ENCODE measurements at places on chromosomes 6 and 20.

DNA sequence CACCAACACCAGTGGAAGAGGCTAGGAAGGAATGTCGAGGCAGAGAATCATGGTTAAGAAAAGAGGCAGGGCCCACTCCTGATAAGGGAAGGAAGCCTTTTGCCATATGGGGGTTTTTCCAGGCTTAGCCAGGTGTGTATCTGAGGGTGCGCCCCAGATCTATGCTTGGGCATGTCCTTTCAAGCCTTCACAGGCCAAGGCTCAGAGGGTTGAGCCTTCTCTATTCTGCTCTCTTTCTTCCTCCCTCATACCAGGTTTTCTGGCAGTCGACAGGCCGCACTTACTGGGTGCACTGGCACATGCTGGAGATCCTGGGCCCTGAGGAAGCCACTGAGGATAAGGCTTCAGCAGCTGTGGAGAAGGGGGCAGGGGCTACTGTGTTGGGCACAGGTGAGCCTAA lies 4.7 kb downstream of the CUL9 start:
- no peak for DNase-seq

DNA sequence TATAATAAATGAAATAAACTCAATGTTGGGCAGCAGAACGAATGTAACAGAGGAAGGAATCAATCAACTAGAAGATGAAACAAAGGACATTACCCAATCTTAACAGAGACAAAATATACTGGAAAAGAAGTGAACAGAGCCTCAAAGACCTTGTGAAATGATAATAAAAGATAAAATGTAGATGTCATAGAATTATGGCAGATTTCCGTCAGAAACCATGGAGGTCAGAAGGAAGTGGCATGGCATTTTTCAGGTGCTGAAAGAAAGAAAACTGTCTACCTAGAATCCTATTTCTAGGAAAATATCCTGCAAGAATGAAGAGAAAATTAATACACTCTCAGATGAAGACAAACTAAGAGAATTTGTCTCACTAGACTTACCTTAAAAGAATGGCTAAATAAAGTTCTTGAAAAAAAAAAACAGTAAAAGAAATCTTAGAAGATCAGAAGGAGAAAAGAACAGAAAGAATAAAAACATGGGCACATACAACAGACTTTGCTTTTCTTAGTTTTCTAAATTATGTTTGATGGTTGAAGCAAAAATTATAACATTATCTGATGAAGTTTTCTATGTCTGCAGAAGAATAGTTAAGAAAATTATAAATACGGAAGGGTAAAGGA lies 23.4 kb upstream of the ZBTB2 start:
- DNase-seq, result no peak

- no peak for DNase-seq
Measured at GRCh38 chr6:133608620-133609019, 280.3 kb upstream of the TCF21 start.

DNA sequence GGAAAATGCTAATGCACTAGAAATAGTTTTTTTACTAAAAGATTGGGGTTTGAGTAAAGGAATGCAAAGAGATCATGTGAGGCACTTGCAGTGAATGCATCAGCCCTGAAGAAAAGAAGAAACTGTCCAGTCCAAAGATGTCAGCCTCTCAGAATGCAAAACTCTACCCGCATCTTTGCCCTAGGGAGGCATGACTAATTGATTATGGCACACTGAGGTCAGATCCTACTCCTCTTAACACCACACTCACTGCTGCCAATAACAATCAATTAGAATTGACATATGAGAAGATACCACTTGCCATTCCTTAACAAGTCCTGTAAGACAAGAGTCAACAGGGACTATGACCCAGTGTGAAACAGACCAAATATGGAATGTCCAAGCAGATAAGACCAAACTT lies 262.3 kb upstream of the PLN start:
- DNase-seq, result no peak

DNA sequence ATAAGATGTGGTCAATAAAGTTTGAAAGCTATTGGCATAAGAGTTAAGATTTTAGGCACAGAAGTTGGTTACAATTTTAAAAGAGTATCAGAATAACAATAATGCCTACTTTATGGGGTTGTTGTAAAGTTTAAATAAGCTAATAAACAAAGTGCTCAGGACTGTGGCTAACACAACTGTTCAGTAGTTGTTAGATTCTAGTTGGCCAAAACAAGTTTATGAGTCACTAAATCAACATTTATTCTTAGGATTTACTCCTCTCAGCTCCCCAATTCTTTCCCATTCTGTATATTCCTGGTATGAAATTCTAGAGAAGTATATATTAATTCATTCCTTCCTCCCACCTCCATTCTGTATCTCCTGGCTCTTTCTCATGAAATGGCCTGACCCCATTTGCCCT lies 14.5 kb downstream of the RMND1 start:
- DNase-seq, result no peak

DNA sequence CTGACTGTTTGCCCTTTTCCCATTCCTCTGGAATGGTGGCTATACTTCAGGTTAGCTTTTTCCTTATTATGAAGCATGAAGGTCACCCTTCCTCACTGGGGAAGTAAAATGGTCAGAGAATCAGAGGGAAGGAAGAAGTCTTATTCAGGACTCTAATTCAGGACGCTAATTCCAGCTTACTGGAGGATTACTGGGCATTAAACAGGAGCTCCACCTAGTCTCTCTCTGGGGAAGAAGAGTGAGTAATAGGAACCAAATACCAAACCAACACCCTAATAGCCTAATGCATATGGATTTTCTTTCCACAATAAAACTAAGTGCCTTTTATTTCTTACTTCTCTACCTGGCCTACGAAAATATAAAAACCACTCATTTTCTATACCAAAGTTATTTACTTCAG lies 10.1 kb downstream of the CRISP1 start:
- no peak for DNase-seq

GRCh38 chr6:79028641-79029314 lies 49.3 kb downstream of the PHIP start:
- no peak for DNase-seq

DNA sequence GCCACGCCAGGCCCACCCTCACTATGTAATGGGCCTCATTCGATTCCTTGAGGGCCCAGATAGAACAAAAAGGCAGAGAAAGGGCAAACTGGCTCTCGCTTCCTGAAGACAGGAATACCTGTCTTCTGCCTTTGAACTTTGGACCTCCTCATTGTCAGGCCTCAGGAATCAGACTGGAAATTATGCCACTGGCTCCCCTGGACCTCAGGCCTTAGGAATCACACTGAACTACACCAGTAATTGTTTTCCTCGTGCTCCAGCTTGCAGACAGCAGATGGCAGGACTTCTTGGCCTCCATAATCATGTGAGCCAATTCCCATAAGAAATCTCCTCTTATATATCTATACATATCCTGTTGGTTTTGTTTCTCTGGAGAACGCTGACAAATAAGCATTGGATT lies 258.6 kb upstream of the KCNG1 start:
- no peak for DNase-seq

DNA sequence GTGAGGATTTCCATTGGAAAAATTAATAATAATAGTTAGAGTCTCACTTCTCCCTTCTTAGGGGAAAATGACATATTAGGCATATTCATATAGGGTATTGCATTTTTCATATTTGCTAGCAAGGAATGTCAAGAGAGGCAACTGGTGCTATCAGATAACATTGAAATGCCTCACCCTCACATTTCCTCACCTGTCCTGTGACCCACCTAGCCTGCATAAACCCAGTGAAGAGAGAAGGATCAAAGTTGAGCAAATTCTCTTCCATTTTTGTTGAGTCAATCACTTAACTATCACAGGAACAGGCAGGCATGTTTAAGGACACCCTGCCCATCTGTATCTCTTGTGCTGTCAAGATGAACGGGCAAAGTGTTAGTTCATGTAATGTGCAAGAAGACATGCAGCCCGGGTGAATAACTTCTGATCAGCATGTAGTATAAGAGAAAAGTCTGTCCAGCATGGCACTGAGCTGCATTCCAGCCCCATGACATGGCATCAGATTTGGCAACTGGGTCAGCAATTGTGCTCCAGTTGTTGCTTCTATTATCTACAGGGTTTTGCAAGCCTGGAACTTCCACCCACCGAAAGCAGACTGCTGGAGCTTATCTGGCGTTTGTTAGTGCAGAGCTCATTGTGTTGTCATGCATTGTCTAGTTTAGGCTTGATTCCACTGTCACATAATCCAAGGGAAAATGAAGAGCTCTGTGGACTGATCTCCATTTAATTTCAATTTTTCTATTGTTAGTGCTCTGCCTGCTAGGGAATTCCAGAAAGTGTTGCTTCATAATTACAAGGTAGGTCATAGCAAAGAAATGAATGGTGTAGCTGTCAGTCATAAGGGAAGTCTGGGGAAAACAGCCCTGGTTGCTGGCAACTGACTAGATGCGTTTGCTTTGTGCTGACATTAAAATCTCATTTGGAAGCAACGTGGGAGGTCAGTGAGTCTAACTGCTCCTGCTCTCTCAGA lies 138.4 kb upstream of the TNFAIP3 start:
- no peak for DNase-seq

GRCh38 chr6:91539456-91539855 lies 952.6 kb upstream of the MAP3K7 start:
- DNase-seq, result no peak

DNA sequence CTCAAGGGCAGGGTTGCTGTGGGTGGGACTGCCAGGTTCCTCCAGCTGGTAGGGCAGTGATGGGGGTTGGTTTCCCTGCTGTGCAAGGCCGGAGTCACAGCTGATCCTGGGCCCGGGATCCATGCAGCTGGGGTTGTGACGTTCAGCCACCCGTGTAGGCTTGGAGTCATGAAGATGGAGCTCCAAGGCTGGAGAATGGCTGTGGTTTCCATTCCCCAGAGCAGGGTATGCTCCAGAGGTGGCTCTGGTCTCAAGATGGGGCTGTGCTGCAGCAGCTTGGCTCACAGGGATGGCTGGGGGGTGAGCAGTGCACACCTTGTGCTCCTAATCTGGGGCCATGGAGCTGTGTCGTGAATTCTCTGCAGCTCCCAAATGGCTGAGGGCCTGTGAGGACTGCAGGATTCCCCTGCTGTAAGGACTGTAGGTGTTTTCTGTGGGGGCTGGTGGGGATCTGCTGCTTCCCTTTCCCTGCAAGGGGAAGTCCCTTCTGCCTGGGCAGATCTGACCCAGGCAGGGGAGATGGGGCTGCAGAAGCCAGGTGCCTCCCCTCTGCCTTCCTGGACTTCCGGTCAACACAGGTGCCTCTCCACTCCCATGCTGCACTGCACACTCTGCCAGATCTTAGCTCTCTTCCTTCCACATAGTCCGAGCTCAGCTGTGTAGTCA lies 15.9 kb downstream of the KIF25 start:
- no peak for DNase-seq

DNA sequence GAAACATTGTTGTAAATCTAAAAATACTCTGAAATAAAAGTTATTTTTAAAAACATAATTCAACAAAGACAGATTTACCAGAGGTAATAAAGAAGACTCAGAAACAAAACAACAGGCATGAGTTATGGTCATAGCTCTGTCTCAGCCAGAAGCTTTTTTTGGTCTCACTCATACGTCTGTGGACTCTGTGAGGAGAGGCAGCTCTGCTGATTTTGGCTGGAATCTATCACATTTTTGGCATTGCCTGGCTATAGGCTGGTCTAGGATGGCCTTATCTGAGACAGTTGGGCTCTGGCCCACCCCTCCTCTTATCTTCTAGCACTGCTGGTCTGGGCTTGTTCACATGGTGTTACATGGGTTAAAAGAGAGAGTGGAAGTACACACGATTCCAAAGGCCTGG lies 514.0 kb upstream of the BTBD3 start:
- DNase-seq, result no peak

GRCh38 chr20:62495749-62496567 lies 20.2 kb upstream of the GATA5 start:
- DNase-seq, result no peak

DNA sequence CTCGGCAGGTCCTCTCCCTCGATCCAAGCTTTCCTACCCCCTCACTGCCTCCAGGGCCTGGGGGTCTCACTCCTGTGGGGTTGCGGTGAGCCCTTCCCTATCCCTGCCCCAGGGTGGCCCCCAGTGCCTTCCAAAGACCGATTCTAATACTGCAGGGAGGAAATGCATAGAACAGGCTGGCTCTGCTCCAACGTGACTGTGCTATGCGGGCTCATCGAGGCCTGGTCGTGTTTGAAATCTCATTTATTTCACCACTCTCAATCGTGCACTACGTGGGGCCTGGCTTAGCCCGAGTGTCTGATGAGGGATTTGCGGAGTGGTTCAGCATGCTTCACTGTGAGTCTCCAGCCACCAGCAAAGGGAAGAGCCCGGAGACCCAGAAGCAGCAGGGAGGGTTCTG lies 60.9 kb downstream of the CDH4 start:
- DNase-seq, result no peak

DNA sequence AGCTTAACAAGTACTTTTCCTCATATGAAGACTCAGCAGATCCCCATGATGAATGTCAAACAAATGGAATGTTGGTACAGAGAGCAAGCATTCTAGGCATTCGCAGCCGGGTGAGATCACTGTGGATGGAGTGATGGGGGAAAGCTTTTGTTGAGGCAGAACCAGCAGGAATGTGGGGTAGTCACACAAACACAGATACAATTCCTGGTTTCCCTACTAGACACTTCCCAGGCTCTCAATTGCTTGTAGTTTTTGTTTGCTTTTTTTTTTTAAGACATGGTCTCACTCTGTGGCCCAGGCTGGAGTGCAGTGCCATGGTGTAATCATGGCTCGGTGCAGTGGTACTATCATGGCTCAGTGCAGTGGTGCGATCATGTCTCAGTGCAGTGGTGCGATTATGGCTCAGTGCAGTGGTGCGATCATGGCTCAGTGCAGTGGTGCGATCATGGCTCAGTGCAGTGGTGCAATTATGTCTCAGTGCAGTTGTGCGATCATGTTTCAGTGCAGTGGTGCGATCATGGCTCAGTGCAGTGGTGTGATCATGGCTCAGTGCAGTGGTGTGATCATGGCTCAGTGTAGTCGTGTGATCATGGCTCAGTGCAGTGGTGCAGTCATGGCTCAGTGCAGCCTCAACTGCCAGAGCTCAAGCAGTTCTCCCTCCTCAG lies 15.4 kb upstream of the IER3 start:
- no peak for DNase-seq

GRCh38 chr6:36757206-36757605 lies 59.6 kb downstream of the RAB44 start:
- no peak for DNase-seq

- no peak for DNase-seq
Measured at GRCh38 chr6:140979642-140980091, 1153.1 kb upstream of the GJE1 start.

DNA sequence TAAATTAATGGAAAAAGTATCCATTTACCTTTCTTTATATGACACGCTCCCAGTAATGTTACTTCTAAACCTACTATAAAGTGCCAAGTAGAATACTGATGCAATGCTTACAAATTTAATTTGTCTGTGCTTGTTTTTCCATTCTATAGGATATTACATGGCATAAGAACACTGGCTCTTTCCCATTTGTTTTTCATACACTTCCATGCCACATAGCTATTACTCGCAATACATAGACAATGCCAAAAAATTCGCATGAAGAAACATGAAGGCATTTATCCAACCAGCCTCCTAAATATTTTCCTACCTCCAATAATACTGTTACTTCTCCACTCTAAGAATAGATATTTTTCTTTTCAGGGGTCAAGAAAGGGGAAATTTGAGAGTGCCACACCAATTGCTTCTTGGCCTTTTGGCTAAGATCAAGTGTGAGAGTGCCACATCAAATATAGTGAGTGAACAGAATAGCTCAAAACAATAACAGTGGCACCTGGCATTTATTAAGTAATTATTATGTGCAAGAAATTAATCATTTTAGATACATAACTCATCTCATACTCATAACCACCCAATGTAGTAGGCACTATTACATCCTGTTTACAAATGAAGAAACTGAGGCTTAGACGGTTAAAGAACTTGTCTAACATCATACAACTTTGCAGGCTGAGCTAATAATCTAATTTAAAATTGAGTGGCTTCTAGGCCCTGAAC lies 845 bp upstream of the DST start:
- DNase-seq, result no peak

Measured in NCI-H748 treated with DMSO at 0.1 percent for 48 hours (cell line).